ENCODE measurements at places on chromosomes 16 and 17. TPM values are rescaled to one million over a fixed set of nuclear protein-coding genes. Genes with fewer than 3 reads are reported as not detected.

DNA sequence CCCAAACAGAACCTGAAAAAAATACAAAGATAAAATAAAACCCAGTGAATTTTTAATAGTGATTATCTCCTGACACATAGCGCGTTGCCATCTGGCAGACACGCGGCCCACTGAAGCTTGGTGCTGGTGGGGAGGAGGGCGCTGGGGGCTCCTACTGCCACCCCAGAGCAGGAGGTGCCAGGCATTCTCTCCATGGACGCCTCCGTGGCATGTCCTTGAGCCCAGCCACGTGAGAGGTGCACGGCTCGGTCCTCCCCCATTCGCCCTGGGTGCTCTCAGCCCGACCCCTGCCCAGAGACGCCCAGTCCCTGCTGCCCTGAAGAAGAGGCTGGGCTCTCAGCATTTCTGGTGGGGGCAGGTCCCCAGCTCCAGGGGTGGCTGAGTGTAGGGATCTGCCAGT, 142.2 kb upstream of the GSE1 start:
- DNase-seq = no peak

DNA sequence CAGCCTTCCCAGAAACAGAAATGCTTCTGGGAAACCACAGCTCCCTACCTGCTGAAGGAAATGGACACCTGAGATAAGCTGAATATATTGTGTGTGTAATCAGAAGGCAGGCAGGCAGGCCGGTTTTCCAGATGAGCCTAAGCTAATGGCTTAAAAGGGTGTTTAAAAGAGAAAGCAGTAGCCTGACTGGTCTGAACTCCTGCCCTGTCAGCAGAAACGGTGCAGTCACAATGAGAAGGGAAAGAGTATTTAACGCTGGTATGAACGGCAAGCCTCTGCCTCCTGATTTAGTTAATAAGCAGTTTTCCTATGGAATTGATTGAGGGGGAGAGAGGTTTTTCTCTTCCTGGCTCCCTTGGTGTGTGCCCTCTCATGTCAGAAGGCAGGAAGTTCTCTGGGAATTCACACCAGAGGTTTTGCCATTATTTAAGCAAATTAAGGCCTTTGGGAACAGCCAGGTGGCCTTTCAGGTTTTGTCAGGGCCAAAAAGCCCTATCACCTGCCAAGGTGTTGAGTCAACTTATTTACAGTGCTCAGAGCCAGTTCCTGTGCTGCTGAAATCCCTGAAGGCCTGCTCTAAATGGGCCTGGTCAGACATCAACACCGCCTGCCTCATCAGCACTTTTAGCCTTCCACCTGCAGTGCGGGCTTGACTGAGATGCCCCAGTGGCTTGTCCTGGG, 41.6 kb downstream of the CDH1 start:
- DNase-seq = no peak

DNA sequence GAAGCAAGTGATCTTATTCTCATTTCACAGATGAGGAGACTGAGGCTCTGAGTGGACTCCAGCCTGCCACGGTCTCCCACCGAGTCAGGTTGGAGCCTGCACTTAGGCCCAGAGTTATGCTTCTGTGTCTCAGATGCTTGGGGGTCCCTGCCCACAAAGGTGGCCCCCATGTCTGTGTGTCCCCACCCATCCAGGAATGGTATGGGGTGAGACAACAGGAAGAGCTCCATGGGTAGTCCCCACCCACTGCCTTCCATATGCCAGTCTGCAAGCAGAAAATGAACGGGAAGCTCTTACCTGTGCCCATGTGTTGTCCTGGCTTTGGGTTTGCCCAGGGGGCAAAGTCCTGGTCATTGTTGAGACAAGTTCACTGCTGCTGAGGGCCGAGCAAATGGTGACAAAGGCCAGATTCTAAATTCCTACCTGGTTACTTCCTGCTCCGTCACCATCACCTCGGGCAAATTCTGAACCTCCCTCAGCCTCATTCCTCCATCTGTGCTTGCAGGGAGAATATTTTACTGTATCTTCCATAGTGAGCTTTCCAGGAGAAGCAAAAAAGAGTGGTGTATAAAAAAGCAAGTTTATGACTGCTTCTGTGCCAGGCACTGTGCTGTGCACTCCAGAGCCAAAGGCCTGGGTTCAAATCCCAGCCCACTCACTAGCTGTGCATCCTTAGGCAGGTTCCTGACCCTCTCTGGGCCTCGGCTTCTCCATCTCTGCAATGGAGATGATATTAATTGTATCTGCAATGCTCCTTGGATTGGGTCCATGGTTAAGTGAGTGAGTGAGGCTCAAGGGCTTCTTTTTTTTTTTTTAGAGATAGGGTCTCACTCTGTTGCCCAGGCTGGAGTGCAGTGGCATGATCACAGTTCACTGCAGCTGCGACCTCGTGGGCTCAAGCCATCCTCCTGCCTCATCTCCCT, 9.3 kb downstream of the IL4R start:
- peak; percentile 57 for DNase-seq

DNA sequence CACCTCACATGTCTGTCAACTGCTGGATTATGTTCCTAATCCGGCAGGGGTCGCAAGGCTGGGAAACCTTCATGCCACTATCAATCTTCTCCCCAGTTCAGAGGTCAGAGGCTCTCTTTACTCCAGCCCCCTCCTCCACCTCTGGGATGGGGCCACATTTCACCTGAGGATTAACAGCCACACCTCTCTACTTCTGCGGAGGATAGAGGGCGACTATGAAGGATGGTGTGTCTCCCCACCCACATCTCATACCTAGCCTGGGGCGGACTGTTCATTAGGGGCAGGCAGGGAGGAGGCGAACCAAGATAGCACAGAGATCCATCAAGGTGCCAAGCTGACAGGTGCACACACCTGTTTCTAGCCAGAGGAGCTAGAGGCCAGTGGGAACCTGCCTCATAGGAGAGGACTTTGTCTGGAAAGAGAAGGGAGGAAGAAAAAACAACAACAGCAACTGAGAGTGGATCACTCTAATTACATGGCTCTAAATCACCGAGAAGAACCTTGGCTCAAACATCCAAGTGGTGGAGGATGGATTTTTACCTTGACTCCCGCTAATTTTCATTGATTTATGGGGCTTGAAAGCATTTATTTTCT, 41.9 kb upstream of the SKAP1 start:
- no peak for DNase-seq

GRCh38 chr16:8859913-8860881, 8.6 kb downstream of the CARHSP1 start:
- DNase-seq = no peak

- no peak for DNase-seq
Observed at GRCh38 chr17:80189611-80190010, 19.8 kb downstream of the CARD14 start.

DNA sequence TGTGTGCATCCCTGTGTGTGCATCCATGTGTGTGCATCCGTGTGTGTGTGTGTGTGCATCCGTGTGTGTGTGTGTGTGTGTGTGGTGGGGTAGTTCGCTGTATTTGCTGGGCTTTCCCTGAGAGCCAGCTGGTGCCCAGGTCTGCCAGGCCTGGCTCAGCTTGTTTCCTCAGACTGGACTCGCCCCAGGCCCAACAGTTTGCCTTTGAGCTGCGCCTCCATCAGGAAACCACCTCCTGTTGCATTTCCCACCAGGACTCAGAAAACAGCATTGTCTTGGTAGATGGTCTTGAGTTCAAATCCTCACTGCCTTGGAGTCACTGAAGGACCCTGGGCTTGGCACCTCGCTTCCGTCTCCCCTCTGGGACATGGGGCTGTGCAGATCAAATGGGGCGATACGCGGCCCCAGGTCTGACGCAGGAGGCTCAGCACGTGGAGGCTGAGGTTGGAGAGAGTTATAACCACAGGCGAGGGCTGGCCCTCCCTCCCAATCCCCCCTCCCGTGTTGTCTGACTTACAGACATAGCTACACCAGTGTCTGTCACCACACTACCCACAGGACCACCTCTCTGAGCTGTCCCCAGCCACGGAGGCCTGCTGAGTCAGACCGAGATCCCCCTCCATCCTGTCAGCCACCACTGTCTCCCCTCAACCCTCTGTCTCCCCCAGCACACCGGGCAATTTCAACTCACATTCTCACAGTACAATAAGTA, 4.7 kb downstream of the ITGAE start:
- no peak for DNase-seq

- no peak for DNase-seq
Observed at GRCh38 chr16:75471723-75472633, 7.5 kb upstream of the TMEM170A start.

- no peak for DNase-seq
Observed at GRCh38 chr17:4728124-4728523, 3.1 kb upstream of the MED11 start.

GRCh38 chr17:62705156-62705777, 77.8 kb downstream of the MRC2 start:
- no peak for DNase-seq

DNA sequence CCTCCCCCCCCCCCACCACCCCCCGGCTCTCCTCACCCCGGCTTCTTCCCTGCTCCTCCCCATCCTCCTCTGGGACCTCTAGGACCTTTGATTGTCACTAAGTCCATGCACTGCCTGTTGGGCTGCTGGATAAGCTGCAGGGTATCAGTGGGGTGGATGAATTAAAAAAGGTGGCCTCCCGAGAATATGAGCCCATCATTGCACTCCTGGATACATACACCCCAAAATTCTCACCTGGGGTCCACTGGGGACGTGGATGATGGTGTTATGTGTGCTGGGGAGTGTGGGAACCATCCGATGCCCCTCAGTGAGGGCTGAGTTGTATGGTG, 88.8 kb downstream of the IRF8 start:
- peak; percentile 21 for DNase-seq

GRCh38 chr17:6464446-6465041, 20.3 kb downstream of the PIMREG start:
- no peak for DNase-seq

GRCh38 chr16:90083139-90083538, 6.0 kb upstream of the PRDM7 start:
- no peak for DNase-seq

DNA sequence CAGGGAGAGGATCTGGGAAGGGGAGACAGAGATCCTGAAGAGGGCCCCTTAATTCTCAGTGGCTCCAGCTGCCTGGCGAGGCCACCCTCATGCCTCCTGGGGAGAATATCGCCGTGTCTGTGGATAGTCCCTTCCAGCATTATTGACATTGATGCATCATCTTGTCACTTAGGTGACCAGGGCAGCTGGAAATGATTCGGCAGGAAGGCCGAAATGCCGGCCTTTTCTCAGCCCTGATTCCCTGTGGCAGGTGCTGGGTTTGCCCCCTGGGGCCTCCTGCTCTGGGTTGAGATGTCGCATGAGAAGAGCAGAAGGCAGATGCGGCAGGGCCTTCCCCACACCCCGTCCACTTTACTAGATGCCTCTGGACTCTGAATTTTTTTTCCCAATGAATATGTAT, 89.5 kb downstream of the RAP1GAP2 start:
- no peak for DNase-seq

DNA sequence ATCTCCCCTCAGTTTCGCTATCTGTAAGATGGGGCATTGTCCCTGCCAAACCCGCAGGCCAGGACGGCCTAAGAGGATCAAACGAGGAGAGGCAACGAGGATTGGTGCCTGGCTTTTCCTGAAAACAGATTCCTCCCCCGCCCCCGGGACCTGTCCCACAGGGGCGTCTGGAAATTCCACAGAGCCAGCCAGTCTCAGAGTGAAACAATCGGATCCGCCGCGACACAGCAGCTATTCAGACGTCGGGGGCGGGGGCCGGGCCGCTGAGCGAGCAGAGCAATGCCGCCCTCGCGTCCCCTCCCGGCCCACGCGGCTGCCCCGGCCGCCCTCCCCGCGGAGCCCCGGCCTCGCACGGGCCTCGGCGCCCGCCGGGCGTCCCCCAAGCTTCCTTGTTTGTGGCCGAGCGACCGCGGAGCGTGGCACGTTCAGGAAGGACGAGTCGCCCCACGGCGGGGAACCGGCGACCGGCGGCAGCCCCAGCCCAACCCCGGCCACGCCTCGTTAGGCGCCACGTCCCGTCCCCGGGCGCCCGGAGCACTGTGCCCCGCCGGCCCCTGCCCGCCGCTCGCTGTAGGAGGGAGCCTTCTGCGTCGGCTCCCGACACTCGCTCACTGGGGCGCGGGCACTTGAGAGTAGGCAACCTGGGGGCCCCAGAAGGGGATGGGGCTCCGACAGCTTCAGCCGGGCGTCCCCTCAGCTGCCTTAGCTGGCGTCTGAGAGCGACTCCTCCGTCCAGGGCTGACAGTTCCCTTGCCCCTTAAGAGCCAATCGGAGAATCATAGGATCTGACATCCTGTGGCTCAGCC, 29.6 kb upstream of the PHOSPHO1 start:
- peak; percentile 74 for DNase-seq

DNA sequence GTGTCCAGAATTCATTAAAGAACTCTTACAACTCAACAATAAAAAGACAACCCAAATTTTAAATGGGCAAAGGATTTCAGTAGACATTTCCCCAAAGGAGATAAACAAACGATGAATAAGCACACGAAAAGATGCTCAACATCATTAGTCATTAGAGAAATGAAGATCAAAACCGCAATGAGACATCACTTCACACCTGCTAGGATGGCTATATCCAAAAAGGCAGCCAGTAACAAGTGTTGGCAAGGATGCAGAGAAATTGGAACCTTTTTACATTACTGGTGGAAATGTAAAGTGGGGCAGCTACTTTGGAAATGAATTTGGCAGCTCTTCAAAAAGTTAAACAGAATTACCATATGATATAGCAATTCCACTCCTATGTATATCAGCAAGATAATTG, 42.0 kb downstream of the PITPNM3 start:
- no peak for DNase-seq

GRCh38 chr17:4808378-4808767, 1.4 kb downstream of the PLD2 start:
- DNase-seq = no peak

- peak; percentile 37 for DNase-seq
Observed at GRCh38 chr17:2947588-2947950, 115.8 kb downstream of the OR1D5 start.

GRCh38 chr16:886802-887731, 83.7 kb downstream of the LMF1 start:
- no peak for DNase-seq

- no peak for DNase-seq
Observed at GRCh38 chr16:10561425-10561824, 19.0 kb downstream of the EMP2 start.

DNA sequence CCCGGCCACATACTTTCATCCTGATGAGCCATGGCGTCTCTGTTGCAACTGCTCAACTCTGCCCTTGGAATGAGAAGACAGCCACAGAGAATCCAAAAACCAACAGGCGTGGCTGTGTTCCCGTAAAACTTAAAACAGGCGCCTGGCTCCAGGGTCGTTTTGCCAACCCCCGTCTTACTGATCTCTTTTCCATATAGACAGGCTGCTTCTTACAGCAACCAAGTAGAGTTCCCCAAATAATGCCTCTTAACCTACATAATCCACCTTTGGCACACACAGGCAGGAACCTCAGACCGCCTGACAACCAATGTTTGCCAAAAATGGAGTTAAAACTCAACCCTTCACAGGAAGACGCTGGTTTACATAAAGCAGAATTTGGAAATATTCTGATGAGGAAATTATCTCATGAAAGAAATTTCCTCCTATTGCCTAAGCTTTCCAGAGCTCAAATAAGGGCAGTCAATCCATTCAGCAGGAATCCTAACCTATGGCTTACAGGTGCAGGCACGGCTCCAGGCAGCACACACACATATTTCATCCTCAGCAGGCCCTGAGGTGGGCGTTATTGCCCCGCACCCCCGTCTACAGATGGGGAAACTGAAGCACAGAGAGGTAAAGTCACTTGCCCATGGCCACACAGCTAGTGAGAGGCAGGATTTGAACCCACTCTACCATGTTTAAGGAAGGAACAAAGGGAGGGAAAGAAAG, 35.8 kb downstream of the LITAF start:
- DNase-seq = no peak

Gene C17orf75
- total RNA-seq = 12.4 TPM

Gene MFAP4
- total RNA-seq = 27.8 TPM

Gene GNG13
- not detected for total RNA-seq

Gene KRTAP17-1
- 81.5 TPM for total RNA-seq

Gene MLST8
- 54.6 TPM for total RNA-seq

Gene ABR
- total RNA-seq = 120 TPM

Gene NKD1
- total RNA-seq = 1.8 TPM

Gene TPSB2
- total RNA-seq = 18.3 TPM

Measured in suprapubic skin (tissue), 4 donors.